Tibial nerve (tissue), 4 donors: ENCODE measurements at places on chromosomes 13 and 19.

DNA sequence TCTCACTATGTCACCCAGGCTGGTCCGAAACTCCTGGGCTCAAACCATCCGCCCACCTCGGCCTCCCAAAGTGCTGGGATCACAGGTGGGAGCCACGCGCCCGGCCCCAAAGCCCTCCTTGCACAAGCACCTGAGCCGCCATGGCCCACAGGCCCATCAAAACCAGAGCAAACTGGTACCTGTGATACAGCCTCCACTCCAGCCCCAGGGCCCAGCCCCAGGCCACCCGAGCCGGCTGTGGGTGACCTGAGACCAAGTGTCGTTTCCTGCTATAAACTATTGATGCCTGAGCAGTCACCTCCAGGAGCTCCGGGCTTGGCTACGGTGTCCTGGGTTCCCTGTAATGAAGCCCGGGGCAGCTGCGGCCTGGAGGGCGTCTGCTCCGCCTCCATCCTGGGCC lies 9.7 kb upstream of the PTBP1 start:
- DNase-seq, result no peak

DNA sequence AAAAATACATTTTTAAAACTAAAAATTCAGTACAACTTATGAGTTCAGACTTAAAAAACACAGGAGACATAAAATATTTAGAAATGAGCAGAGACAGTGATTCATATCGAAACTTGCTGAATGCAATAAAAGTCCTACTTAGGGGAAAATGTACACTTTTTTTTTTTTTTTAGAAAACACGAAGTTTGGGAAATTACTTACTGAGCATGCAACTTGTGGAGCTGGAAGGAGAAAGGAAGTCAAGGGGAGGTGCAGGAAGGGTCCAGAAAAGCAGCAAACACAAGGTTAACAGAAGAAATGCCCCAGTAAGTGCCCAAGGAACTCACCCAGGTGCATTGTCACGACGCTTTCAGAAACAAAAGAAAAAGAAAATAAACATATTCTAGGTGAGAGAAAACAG lies 18.6 kb upstream of the LAIR1 start:
- DNase-seq, result no peak

- DNase-seq, result peak; percentile 50
Measured at GRCh38 chr19:2625434-2625833, 77.1 kb downstream of the GNG7 start.

DNA sequence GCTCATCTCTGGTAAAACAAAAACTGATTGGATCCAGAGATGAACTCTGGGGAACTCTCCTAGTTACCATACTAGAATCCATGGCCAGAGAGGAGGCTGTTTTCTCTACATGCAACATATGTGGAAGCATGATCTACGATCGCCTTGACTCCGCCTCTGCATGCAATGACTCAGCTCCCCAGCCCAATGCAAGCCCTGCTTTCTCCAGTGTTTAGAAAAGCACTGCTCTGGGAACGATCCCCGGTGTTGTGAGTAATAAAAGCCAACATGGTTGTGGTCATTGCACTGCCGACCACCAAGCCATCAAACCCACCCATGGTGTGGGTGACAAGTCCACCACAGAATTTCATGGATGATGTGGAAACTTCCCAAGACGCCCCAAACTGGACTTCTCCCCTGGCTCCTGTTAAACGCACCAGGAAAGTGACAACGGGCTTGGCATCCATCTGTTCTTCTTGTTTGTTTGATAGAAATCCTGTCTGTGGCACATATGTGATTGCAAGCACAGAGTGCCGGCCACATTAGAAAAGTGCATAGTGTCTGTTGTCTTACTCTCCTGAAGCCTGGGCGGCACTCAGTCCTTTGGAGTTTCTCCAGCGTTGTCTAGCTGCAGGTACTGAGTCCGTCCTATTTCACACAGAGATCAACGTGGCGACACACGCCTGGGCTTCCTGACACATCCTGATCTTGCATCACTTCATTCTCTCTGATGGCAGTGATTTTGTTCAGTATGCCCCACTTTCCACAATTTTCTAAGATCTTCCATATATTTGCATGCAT lies 36.4 kb upstream of the VSTM2B start:
- no peak for DNase-seq

- no peak for DNase-seq
Measured at GRCh38 chr13:72567566-72567965, 159.9 kb downstream of the MZT1 start.

DNA sequence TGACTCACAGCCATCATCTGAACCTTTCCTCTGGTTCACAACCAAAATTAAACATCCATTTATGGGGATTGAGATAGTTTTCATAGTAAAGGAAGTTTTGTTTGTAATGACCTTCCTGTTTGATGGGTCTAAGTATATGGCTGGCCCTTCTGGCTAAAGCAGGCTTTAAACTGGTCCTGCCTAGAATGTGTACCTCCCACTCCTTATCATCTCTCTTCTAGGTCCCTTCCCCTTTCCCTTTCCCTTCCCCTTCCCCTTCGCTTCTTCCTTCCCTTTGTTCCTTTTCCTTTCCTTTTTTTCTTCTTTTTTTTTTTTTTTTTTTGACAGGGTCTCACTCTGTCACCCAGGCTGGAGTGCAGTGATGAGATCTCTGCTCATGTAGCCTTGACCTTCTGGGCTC lies 35.6 kb downstream of the BBC3 start:
- no peak for DNase-seq

- no peak for DNase-seq
Measured at GRCh38 chr13:26839682-26840081, 79.1 kb upstream of the GPR12 start.

- DNase-seq, result no peak
Measured at GRCh38 chr19:18496167-18496979, 25.5 kb downstream of the ELL start.

GRCh38 chr19:38514812-38515633 lies 81.5 kb downstream of the RYR1 start:
- peak; percentile 45 for DNase-seq

DNA sequence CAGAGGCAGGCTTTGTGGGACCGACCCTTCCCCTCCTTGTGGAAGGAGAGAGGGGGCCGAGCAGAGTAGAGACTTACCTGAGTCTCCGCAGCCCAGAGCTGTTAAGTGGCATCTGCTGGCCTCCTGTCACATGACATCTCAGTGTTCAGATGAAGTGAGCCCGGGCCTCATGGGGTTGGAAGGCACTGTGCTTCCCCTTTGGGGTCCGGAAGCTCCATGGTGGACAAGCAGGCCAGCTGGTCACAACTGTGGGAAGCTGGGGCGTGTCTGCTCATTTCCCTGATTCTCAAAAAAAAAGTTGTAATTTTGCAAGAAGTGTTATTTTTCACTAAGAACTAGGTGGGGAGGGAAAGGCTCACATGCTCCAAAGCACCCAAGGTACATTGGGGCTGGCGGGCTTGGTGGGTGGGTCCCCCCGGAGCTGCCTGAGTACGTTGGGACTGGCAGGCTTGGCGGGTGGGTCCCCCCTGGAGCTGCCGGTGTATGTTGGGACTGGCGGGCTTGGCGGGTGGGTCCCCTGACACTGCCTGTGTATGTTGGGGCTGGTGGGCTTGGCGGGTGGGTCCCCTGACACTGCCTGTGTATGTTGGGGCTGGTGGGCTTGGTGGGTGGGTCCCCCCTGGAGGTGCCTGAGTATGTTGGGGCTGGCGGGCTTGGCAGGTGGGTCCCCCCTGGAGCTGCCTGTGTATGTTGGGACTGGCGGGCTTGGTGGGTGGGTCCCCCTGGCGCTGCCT lies 18.2 kb upstream of the DCUN1D2 start:
- DNase-seq, result no peak

- no peak for DNase-seq
Measured at GRCh38 chr13:20826301-20826700, 52.5 kb upstream of the EEF1AKMT1 start.

DNA sequence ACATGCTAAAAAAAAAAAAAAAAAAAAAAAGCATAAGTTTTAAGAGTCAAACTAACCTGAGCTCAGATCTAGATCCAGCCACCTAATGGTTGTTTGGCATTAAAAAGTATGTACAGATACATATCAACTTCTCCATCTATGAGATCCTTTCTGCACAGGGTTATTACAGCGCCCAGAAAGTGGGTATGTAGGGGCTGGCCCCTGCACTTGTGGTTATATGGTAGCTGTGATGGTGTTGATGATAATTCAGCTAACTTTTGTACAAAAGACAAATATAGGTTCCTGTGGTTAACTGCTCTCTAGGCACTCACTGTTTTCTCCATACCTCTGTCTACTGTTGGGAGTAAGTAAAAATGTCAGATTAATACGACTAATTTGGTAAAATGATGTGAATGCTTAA lies 81.7 kb downstream of the TNFRSF19 start:
- no peak for DNase-seq

- no peak for DNase-seq
Measured at GRCh38 chr19:21698215-21698614, 69.2 kb downstream of the ZNF100 start.

GRCh38 chr13:45456196-45456972 lies 8.4 kb upstream of the COG3 start:
- DNase-seq, result no peak

DNA sequence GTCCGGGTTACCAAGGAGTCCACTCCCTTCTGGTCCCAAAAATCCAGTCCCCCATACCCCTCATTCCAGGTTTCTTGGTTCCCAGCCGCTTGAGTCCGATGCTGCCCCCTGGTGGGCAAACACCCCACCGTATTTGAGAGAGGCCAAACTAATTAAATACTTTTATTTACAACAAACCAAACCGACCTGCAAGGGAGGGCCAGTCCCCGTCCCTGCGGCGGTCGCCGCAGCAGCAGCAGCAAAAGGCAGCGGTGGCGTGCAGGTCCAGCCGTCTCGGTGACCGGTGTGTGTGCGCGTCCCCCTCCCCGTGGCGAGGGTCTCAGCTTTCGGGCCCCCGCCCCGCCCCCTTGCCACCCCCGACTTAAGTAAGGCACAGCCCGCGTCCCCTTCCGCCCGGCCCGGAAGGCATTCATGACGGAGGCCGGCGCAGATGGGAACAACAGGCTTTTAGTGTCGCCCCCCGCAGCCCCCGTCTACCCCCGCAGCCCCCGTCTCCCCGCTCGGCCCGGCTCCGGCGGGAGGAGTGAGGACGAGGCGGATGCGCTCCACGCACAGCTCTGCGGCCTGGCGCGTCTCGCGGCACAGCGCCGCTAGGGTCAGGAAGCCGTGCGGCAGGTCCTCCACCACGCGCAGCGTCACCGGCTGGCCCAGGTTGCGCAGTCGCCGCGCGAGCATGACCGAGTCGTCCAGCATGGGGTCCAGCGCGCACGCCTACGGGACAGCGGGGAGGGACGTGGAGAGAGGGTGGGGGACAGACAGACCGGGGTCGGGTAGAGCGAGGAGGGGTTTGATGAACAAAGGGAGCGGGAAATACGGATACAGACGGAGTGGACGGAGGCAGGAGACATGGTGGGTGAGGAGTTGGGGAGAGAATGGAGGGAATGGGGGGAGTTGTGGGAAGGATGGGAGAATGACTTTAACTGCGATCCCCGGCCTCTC lies 11.5 kb upstream of the CNFN start:
- peak; percentile 92 for DNase-seq

GRCh38 chr19:10544242-10544752 lies 593 bp downstream of the ATG4D start:
- DNase-seq, result no peak

GRCh38 chr13:73417012-73417615 lies 358.3 kb downstream of the KLF5 start:
- DNase-seq, result no peak

- DNase-seq, result no peak
Measured at GRCh38 chr13:34300559-34300958, 482.6 kb downstream of the RFC3 start.

- DNase-seq, result no peak
Measured at GRCh38 chr13:32496599-32497160, 41.9 kb downstream of the N4BP2L2 start.

GRCh38 chr13:112342841-112343361 lies 33.3 kb upstream of the SPACA7 start:
- DNase-seq, result no peak

DNA sequence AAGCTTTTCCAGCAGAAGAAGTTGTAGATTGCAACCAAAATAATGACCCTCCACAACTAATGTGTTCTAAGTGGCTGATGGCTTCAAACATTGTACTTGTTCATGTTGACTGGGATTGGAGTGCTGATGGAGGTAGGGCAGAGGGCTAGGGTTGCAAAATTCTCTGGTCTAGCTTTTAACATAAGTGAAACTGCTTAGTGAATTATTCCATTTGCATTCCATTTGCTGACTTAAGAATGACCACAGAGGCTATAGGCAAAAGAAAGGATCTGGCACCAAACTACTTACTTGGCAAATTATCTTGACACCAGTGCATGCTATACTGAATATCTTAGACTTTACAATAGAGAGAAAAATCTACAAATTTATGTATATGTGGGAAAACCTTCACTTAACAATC lies 287.0 kb downstream of the FGF9 start:
- no peak for DNase-seq
